ENCODE measurements at places on chromosomes 3 and 15.

DNA sequence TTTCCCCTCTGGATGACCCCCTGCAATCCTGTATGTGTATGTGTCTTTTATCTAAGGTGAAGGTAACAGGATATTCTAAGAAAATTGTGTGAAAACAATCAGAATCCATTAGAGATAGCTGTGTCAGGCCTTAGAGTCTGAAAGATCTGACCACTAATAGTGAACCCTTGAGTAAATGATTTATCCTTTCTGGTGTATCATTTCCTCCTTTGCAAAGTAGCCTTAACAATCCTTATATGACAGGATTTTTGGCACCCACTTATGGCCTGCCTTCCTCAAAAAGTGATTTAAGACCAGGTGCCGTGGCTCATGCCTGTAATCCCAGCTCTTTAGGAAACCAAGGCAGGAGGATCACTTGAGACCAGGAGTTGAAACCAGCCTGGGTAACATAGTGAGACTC, 110.2 kb downstream of the RBPMS2 start:
- DNase-seq, result peak; percentile 51

GRCh38 chr3:54347933-54348332, 225.6 kb downstream of the CACNA2D3 start:
- DNase-seq, result no peak

- no peak for DNase-seq
Observed at GRCh38 chr3:106881186-106881585, 496.1 kb upstream of the CCDC54 start.

DNA sequence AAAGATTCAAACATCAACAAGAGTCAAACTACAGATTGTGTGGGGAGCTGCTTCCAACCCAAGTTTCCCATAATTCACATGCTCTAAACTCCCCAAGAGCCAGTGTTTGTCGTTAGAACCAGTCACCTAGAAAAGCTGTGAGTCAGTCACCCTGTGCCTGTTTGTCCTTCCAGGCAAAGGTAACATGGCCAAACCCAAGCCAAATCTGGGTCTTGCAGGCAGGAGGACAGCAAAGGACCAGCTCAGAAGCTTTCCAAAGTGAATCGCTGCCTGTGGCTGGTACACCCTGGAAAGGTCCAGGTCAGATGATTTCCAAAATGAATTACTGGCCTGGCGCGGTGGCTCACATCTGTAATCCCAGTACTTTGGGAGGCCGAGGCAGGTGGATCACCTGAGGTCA, 251.5 kb downstream of the FAM43A start:
- no peak for DNase-seq

- peak; percentile 46 for DNase-seq
Observed at GRCh38 chr3:184380185-184380626, 352 bp downstream of the CHRD start.

GRCh38 chr3:53077476-53078220, 31.8 kb upstream of the SFMBT1 start:
- no peak for DNase-seq

DNA sequence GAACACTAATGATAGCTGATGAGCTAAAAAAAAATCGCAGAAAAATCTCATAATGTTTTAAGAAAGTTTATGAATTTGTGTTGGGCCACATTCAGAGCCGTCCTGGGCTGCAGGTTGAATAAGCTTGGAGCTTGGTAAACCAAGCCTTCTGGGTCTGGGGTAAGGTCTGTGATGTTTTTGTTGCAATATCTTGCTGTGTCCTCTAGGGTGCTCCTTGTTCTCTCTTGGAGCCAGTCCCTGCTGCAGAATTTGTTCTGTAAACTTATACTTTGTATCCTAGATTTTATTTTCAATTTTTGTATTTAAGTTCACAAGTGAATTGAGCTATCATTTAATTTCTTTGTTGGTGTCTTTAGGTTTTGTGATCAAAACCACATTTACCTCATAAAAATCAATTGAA, 143.7 kb downstream of the NR1D2 start:
- DNase-seq, result peak; percentile 2

DNA sequence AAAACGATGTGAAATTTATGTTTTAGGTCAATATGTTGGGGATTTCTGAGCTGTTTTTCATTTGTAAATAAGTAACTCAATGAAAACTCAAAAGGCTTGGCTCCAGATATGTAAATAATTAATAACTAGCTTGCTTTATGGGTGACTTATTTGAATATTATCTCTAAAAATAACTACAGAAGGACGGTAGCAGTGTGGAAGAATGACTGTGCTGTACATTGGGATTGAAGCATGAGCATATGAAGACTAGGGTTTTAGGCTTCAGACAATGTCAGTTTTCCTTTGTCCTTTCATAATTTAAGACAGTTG, 343.9 kb downstream of the GRM7 start:
- DNase-seq, result no peak

GRCh38 chr3:196740481-196741248, 1.0 kb downstream of the PAK2 start:
- peak; percentile 67 for DNase-seq

DNA sequence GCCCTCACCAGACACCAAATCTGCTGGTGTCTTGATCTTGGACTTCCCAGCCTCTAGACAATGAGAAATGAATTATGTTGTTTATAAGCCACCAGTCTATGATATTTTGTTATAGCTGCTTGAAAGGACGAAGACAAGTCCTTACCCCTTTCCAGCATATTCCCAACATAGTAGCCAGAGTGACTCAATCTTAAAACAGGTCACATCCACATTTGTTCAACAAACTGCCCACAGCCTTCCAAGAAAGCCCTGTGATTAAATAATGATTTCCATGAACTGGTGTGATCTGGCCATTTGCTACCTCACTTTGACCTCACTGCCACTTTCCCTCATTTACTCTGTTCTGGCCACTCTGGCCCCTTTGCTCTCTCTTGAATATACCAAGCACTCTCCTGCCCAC, 193.7 kb upstream of the CFAP20DC start:
- DNase-seq, result no peak

- no peak for DNase-seq
Observed at GRCh38 chr3:108071368-108071767, 19.5 kb downstream of the CD47 start.

DNA sequence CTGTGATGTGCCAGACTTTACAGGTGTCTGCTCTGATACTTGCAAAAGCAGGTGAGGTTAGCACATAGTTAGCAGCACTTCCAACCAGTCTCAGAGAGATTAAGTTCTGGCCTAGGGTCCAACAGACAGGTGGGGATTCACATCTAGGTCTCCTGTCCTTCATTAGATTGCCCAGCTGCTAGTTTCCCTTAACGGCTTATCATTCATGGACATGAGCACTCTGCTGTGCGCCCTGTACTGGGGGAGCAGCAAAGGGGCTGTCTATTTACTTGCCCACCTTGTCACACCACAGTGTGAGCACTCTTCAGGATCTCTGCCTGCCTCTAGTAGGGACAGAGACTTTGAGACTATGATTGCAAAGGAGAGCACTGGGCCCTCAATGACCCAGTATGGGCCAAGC, 8.7 kb downstream of the SPSB4 start:
- no peak for DNase-seq

DNA sequence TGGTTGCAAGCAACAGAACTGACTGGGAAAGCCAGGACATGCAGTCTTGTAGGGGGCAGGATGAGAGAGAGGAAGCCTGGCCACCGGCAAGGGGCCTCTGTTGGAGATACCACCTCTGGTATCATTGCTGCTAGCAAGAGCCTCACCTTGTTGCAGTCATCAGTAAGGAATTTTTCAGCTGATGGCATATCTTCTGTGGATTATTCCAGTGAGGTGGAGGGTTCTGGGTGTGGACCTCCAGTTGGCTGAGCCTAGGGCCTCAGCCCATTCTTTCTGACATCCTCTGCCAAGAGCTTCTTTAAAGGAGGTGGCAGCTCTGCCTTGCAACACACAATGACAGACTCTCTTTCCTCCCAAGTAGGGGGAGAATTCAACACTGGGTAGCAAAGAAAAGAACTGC, 128.9 kb downstream of the AQP9 start:
- DNase-seq, result no peak

- no peak for DNase-seq
Observed at GRCh38 chr15:101309436-101310160, 14.6 kb upstream of the SNRPA1 start.

- DNase-seq, result no peak
Observed at GRCh38 chr3:178684881-178685590, 148.8 kb downstream of the KCNMB2 start.

GRCh38 chr3:162370141-162370540, 873.5 kb downstream of the OTOL1 start:
- DNase-seq, result no peak

GRCh38 chr3:99939876-99940275, 122.2 kb downstream of the CMSS1 start:
- no peak for DNase-seq

GRCh38 chr15:39338251-39338650, 242.6 kb upstream of the THBS1 start:
- no peak for DNase-seq

- no peak for DNase-seq
Observed at GRCh38 chr3:105466072-105466471, 99.4 kb downstream of the ALCAM start.

DNA sequence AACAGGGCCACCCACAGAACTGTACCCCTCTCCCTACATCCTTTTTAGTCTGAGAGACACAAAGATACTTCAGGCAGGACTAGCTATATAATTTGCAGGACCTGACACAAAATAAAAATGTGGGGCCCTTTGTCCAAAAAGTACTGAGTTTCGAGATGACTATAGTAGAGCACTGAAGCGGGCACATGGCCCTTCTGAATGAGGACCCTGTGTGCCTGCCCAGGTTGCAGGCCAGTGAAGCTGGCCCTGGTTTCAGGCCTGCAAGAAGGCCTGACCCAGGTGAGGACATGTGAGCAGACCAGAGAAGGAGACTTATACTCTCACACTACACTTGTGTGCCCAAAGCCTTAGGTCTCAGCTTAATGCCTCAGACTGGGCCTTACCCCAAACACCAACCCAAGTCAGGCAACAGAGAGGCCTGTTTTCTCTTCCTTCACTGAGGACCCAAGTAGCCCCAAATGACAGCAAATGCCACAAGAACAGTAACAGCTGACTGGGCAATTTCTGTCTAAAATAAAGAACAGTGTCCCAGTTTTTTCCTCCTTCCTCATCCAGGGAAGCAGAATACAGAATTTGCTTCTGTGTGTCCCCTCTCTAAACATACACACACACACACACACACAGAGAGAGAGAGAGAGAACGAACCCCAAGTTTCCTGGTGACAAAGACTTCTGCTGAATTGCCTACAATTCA, 100.9 kb upstream of the ARHGEF3 start:
- DNase-seq, result no peak

- DNase-seq, result no peak
Observed at GRCh38 chr3:103510760-103511159, 1075.9 kb downstream of the ZPLD1 start.

GRCh38 chr3:188788621-188789081, 383.1 kb upstream of the TPRG1 start:
- peak; percentile 81 for DNase-seq

GRCh38 chr15:75058127-75058905, 34.9 kb downstream of the PPCDC start:
- no peak for DNase-seq

DNA sequence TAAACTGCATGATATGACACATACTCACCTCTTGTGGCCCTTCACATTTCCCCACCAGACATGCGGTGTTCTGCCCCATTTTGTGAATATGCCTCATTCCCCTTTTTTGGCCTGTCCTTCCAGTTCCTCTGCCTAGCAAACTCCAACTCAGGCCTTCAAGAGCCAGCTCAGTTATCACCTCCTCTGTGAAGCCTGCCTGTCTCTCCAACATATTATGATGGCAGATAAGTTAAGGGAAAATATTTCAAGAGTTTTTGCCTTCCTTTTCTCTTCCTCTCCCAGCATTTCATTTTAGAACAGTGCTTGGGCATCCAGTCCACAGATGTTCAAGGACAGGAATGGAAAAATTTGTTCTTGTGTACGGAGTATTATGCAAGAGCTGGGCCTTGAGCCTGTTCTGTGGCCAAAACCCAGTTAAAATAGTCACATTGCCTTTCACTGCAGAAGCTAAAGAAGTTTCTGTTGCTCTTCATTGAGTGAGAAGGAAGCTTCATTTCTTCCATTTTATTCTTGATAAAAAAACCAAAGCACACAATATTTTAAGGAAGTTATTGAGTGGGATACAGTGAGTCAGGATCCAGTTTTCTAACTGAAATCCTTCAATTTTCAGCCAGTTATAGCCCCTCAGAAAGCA, 192.0 kb downstream of the GHSR start:
- DNase-seq, result no peak

- DNase-seq, result no peak
Observed at GRCh38 chr15:94535298-94536048, 304.1 kb downstream of the MCTP2 start.

GRCh38 chr3:139975594-139976365, 40.8 kb downstream of the CLSTN2 start:
- DNase-seq, result no peak

- no peak for DNase-seq
Observed at GRCh38 chr3:140708815-140709214, 31.0 kb downstream of the TRIM42 start.

GRCh38 chr3:72060447-72061034, 275.6 kb upstream of the PROK2 start:
- no peak for DNase-seq

DNA sequence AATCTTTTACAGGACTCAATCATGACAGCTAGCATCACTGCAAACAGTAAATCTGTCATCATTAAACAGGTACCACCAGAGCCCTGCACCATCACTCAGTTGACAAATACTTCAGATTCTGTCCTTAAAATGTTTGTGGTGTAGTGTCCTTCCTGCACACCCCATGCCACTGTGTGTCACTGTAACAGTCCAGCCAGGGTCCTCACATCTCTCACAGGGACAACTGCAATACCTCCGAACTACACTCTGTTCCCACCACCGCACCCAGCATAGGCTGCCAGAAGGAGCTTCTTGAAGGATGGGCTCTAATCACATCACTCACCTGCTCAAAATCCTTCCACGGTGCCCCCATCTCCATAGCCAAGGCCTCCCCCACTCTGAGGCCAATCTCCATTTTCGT, 90.2 kb upstream of the FGF12 start:
- DNase-seq, result no peak

DNA sequence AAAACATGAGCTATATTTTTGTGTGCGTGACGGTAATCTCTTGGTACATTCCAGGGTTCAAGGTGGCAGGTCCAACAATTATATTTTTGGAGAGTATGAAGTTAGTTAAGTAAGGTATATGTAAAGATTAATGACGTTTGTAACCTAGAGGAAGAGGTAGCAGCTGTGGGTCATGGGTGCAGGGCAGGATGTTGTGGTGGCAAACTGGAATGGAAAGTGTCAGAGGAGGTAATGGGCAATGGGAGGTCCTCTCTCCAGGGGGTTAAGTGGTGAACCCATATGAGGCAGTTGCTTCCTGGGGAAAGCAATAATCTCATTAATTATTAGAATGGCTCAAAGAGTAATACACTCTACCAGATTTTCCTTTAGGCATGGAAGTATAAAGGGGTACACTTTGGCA, 1.0 kb upstream of the CD200R1L start:
- no peak for DNase-seq

- no peak for DNase-seq
Observed at GRCh38 chr15:101188637-101189408, 63.0 kb downstream of the CHSY1 start.

- no peak for DNase-seq
Observed at GRCh38 chr3:111738238-111738637, 120.8 kb upstream of the PHLDB2 start.

Data from dermis blood vessel endothelial cell (primary cell).